ENCODE measurements at places on chromosomes 6 and 20.

DNA sequence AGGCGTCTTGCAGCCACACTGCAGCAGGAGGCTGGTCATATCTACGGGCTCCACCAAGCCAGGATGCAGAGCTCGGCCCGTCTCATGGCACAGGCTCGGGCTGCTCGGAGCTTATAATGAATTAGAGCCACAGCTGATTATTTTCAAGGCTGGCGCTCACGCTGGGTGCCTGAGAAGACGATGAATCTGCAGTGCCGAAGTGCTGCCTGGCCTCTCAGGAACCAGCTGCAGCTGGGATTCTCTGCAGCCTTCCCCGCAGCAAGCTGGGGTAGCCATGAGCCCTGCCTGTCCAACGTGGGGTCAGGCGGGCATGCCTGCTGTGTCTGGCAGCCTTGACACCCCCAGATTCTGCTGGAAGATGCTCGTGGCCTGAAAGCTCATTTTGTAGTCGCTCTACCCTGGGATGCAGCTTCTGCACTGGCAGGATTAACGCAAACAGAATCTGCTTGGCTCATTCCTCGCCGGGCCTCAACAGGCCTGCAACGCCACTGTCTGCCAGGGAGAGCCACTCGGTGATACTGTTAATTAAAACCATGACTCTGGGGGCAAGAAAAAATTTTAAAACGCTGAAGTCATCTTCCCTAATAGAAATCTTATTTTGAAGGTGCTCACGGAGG, 104.3 kb downstream of the CDH26 start:
- no peak for DNase-seq

GRCh38 chr6:159434410-159434809, 258.6 kb downstream of the SOD2 start:
- no peak for DNase-seq

- DNase-seq, result no peak
These were observed 10.9 kb upstream of the AKAP12 start for GRCh38 chr6:151228788-151229400.

DNA sequence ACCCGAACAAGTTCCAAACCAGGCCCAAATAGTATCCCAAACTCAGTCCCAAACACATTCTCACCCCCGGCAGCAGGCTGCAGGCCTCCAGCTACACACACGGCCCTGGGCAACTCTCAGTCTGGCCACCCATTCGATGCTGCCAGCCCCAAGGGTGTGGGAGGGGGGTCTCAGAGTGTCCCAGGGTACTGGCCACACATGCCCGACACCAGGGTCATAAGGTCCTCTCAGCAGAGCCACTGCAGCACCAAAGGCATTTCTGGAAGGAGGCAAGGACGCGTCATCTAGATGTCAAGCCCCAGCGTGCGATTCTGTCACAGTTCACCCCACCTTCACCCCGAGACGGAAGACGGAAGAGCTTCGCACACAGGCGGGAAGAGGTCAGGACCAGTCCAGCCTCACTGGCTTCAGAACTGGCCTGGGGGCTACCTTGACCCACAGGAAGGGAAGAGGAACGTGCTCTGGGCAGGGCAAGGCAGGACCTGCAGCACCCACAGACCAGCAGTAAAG, 9.5 kb downstream of the MYL9 start:
- no peak for DNase-seq

- DNase-seq, result no peak
These were observed 238.5 kb downstream of the TBX18 start for GRCh38 chr6:84525907-84526306.

- no peak for DNase-seq
These were observed 218.6 kb upstream of the MOCS1 start for GRCh38 chr6:40152701-40153436.

GRCh38 chr20:32681175-32682084, 7.7 kb upstream of the C20orf203 start:
- DNase-seq, result no peak
